ENCODE measurements at places on chromosomes 5 and 9.

- no peak for DNase-seq
Measured at GRCh38 chr5:66168226-66168625, 24.1 kb downstream of the SREK1 start.

- no peak for DNase-seq
Measured at GRCh38 chr9:93427655-93428379, 23.7 kb upstream of the FAM120A start.

GRCh38 chr9:84514421-84514820 lies 155.1 kb upstream of the NTRK2 start:
- no peak for DNase-seq

- DNase-seq, result peak; percentile 83
Measured at GRCh38 chr9:136051837-136052471, 43.1 kb downstream of the NACC2 start.

DNA sequence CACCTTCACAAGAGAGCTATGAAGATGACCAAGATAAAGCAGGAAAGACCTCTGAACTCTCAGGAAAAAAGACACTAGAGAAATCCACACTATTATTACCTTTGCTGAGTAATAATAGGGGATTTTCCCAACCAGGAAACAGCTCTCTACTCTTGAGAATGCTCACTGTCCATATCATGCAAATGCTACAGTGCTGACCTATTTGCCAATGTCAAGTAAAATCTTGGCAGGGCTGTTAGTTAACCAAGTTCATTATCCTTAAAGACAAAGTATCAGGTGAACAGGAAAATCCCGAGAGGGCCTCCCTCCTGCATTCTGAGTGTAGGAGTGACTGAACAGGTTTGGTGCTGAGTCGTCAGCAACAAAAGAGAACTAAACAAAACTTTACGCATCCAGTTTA lies 306.6 kb downstream of the ACTL7B start:
- DNase-seq, result no peak

GRCh38 chr5:54845567-54845941 lies 139.8 kb downstream of the ESM1 start:
- peak; percentile 48 for DNase-seq

- no peak for DNase-seq
Measured at GRCh38 chr5:136999787-137000186, 499.3 kb downstream of the SPOCK1 start.

DNA sequence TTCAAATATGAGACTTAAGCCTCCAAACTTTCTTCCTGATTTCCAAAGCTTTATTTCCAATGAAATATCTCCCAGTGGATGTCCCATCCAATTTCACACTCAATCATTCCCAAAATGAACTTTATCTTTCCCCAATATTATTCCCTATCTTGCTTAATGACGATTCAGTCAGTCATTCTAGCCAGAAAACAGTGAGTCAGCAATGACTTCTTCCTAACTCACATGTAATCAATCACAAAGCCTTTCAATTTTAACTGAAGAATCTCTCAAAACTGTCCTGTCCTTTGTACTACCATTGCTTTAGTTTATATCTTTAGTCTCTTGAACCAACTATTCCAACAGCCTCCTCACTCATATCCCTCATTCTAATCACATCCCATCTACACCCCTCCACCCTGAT lies 34.9 kb downstream of the NSA2 start:
- no peak for DNase-seq

GRCh38 chr5:164860896-164861295 lies 1355.5 kb downstream of the MAT2B start:
- no peak for DNase-seq

DNA sequence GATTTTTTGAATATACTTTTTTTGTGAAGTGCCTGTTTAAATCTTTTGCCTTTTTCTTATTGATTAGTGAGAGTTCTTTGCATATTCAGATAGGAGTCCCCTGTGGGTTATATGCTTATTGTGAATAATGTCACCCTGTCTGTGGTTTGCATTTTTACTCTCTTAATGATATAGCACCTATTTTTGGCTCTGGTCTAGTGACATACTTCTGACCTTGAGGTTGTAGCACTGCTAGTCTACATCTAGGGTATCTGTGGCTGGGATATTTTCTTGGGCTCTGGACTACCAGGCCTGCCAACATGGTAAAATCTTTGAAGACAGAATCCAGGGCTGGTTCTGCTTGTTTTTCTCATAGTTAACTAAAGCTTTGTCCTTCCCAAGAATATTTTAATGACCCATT lies 13.5 kb upstream of the NKX2-5 start:
- no peak for DNase-seq

All from AG20443 (cell line).